NCI-H2227 treated with DMSO at 0.1 percent for 48 hours (cell line): ENCODE measurements at places on chromosomes 1 and 21.

DNA sequence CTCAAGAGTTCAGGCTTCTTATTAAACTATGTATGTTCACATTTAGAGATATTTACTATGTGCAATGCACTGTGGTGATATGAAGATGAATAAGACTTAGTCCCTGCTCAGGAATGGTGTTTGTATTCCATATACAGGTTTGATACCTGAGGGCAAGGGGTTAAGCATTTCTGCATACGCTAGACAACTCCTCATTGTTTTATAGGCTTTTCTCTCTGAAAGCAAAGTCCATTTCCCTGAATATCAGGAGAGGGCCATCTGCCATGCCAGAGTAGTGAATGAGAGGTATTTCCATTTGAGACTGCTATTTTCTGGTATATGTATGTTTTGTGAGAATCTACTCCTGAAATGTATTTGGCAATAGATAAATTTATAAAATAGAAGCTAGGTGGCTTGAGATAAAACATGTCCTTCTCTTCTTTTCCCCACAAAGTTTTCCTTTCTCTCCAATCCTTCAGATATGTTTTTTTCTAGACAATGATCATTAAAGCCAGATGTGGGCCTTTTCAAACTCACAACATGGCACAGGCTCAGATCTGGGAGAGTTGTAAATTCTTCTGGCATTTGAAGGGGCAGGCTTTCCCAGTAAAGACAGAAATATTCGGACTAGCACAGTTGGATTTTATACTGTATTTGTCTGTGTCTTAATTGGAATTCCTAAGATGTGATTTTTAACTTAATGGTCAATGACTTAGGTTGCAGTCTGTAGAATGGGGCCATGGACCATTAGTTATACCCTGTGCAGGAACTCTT is 73.3 kb upstream of the WDR26 start:
- no peak for DNase-seq

DNA sequence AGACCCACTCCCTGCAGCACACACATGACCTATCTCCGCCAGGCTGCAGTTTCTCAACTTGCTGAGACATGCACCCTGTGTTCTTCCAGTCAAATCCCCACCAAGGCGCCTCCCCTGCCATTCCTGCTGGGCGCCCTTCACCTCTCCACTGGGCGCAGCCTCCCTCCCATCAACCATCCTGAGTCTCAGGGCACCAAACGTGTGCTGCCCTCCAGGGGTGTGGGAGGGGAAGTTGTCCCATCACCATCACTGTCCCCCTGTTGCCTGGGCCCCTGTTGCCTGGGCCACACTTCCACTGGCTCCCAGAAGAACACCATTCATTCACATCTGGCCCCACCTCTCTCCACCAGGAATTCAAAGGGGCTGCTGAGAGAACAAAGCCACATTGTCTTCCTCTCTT is 44.9 kb upstream of the EFHD2 start:
- no peak for DNase-seq

- no peak for DNase-seq
Measured at GRCh38 chr1:94898491-94899385, 28.2 kb downstream of the CNN3 start.

DNA sequence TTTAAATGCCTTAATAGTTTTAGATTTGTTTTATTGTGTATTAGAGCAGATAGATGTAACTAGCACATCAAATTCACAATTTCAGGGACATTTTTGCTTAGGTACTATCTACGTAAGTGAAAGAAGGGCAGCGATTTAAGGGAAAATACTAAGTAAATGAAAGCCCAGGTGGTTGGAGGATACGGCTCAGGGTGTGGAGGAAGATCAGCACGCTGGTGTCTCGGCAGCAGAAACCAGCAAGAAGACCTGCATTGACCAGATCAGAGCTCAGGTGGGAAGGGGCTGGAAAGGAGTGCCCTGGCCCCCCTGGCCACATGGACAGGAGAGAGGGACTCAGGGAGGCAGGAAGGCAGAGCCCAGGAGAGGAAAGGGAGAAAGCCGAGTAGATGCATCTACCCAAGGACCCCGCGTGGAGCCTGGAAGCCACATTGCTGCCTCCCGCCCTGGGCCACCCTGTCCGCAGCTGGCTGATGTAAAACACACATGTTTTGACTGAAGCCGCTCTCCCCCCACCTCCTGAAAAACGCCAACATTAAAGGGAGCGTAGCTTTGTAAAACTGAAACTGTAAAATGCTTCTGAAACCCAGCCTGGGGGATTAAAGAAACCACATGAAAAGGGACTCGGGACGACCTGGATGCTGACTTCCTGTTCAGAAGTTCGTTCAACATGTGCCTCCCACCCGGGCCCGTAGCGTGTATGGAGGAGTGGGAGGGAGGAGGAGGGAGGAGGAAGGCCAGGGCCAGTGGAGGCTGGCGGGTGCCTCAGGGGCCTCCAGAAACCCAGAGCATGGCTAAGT is 72.6 kb upstream of the TARDBP start:
- DNase-seq: no peak

GRCh38 chr1:71859806-71860205 is 422.5 kb downstream of the NEGR1 start:
- DNase-seq: no peak

DNA sequence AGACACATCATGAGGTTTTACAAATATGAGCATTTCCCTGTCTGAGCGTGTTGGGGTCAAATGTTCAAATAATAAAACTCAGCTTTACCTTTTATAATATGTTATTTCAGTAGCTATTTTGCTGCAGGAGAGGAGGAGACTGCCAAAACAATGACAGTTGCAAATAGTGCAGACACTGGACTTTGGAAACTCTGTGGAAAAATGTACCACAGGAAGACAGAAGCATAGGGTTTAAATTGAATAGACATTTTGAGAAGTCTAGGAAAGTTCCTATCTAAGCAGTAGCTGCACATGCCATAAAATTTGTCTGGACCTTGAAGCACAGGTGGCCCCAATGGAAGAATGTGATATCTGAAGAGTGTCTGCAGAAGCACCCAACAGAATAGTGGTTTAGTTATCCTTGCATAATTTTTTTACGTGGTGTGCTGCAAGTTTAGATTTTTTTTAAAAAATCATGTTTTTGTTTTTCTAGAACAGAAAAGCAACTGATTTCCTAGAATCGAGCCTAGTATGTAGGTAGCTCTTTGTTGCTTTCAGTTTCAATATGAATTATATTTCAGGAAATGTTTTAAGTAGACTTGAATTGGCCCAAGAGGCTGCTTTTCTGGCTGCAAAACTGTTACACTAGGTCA is 14.0 kb upstream of the GBP5 start:
- no peak for DNase-seq

GRCh38 chr1:17273096-17273495 is 24.2 kb downstream of the PADI3 start:
- DNase-seq: no peak

DNA sequence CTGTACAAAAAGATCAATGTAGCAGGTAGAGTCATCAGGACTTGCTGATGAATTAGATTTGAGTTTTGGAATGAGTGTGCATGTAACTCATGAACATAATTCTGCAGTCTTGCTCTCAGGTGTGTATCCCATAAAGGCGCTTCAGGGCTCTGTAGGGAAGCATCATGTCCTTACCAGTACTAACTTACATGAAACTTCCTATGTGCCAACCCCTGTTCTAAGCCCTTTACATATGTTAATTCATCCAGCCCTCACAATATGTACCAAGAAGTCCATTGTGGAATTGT is 2.1 kb upstream of the FCRLB start:
- no peak for DNase-seq

DNA sequence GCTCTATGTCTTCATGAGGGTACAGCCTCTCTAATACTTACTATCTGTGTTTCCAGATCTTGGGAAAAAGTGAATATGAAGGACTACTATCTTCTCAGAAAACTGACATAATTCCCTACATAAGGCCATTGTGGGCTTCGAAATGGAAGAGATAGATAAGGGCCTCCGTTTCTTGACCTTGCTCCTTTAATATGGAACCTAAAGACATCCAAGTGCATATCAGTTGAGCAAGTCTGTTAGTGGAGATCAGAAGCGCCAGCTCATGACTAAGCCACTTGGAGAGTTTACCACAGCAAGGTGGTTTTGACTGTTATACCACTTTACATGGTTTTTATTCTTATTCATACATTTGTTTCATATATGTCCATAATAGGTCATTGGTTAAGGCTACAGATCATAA is 35.3 kb upstream of the FCER1A start:
- DNase-seq: no peak

DNA sequence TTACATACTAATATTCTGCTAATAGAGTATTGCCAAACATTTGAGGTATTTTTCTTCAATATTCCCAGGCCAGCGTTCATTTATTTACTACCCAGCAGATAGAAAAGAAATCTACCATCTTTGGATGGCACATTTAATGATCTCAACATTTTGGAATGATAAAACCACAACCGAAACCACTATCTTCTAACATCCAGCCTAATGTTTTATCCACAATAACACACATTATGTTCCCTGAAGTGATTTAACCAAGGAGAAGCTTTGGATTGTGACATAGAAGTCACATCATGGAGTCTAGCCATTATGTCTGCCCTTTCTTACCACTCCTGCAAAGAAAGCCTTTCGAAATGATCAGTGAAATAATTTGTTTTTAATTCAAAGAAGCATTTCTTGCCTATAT is 497.1 kb upstream of the PLXNA2 start:
- DNase-seq: no peak

DNA sequence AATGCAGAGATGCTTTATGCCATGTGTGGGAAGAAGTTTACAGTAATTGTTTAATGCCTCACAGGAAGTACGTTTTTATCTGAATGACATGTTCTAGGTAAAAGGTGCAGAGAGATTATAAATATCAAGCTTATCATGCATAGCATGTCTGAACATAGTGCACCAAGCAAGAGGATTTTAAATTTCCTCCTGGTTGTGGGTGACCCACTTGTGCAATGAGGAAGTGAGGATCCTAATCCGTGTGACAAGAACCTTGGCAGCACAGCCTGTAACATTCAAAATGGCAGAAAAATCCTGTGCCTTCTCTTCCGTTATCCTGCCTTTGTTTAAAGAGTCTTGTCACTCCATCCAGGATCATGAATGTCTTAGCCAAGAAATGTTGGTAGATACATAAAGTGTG is 75.6 kb downstream of the PLA2G4A start:
- no peak for DNase-seq

GRCh38 chr1:147377263-147378246 is 135.1 kb downstream of the CHD1L start:
- DNase-seq: no peak

GRCh38 chr1:30052178-30052577 is 671.2 kb downstream of the MATN1 start:
- DNase-seq: no peak

DNA sequence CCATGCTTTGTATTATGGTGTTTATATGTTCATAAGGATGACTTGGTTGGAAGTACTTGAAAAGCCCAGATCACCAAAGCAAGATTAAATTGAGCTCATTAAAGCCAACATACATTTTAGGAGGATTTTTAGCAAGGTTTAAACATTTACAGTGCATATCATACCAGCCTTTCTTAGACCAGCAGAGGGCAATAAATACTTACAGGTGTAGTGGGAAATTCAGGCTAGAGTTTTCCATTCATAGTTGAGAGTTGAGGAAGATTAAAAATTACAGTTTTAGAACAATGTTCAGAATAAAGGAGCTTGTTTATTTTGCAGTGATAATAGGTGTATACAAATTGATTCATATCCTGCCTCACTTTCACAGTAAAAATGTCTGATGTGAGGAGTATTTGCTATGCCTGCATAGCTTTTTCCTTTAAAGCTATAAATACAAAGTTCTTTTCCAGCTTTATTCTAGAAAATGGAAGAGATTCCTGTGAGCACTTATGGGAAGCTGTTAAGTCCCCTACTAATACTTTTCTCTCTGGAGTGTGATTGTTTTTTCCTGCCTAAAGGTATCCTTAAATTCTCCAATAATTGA is 35.3 kb downstream of the DTL start:
- DNase-seq: peak; percentile 18

DNA sequence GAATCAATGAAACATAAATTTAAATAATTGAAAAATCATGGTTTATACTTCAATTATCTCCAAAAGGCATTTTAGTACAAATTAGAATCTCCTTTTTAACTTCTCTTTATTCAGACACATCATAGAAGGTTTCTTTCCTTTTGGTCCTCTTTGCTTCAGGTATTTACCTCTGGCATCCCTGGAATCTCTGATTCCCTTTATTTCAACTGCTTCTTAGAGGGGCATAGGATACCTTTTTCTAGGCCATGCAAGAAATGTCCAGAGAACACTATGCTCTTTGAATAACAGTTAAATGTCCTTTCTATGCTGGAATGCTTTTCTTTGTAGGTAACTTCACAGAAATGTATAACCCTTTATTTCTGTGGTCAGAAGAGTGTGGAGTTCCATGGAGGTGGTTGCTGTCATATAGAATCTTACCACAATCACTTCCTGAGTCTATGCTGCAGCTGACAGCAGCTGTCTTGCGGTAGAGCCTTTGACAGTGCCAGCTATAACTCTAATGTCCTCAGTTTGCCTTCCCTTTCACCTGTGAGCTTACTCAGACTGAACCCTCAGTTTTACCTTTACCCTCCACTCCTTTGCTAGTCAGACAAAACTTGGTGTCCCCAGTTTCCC is 8.6 kb downstream of the LAMC2 start:
- no peak for DNase-seq

GRCh38 chr1:68705466-68705865 is 208.6 kb upstream of the DEPDC1 start:
- no peak for DNase-seq

DNA sequence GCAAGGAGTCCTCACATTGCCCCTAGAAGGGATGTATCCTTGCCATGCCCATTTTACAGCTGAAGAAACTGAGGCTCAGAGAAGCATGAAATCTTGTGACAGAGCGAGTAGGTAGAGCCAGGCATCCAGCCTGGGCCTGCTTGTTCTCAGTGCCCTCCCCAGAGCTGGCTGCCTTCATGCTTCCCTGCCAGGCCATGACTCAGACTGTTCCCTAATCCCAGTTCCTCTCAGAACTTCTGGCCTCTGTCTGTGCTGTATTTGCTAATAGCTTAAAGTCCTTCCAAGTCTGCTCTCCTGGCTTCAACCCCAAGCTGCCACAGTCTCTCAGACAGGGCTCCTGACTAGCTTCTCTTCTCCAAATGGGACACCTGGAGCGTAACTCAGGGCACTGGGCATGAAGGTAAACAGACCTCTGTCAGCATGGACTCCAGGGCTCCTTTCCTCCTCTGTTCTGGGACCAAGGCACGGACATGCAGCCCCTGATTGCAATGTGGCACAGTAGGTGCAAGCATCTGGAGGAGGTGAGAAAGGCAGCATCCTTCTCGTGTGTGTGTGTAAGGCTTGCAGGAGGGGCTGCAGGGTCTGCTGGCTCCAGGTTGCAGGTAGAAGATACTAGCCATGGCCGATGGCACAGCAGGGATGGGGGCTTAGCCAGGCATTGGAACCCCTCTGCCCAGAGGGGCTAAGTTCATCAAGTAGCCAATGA is 122.7 kb downstream of the HMGB4 start:
- DNase-seq: no peak
